ENCODE measurements at places on chromosomes 1 and 21.

DNA sequence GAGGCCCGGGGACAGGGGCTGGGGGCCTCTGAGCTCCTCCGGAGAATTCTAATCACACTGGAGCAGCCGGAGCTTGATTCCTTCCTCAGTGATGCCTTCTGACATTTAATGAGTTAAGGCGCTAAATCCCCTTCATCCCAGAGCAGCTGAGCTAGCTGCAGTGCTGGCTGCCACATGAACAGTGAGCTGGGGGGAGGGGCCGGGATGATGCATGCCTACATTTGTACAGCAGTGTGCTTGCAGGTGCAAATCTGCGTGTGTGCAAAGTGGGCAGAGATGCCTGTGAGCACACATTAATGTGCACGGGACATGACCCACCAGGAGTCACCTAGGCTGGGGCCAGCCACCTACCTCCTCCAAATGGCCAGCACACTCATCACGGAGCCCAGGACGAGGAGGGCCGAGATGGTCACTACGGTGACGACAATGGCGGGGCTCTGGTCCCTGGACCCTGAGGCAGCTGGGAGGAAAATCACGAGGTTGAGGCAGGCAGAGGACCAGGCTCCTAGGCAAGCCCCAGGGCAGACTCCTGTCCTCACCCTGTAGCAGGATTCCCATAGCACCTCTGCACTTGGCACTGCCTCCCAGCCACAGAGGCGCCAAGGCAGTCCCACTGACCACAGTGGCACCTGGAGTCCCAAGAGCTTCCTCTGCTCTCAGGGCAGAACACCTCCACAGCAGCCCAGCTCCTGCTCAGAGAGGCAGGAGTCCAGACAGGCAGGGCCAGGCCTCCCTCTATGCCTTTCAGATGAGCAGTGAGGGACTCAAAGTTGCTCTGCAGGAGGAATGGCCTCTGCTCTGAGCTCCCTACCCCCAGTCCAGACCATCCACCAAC is 34.7 kb downstream of the CDCA8 start:
- no peak for DNase-seq

GRCh38 chr1:109775398-109775797 is 11.7 kb upstream of the EPS8L3 start:
- DNase-seq: no peak

DNA sequence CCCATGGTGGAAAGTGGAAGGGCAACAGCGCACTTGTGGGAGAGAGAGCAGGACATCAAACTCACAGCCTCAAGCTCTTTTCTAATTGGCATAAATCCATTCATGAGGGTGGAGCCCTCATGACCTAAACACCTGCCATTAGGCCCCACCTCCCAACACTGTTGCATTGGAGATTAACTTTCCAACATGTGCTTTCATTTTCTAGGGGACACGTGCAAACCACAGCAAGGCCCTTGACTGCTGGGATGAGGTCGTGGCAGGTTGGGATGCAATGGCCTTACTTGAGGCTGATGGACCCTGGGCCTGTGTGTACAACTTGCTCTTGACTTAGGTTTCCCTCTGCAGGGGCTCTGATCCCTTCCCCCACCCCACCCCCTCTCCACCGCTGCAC is 35.9 kb upstream of the NEK2 start:
- no peak for DNase-seq

- no peak for DNase-seq
Observed at GRCh38 chr21:46606427-46606813, 1.5 kb upstream of the S100B start.

GRCh38 chr1:115755456-115756370 is 12.8 kb downstream of the CASQ2 start:
- DNase-seq: no peak

GRCh38 chr21:41405321-41405720 is 20.7 kb upstream of the MX1 start:
- no peak for DNase-seq

All from GM13977 (cell line).